Activated effector memory CD4-positive, alpha-beta T cell treated with Interleukin-2 at 50 U/mL for 16 hours (primary cell): ENCODE measurements at places on chromosomes 2 and 18.

GRCh38 chr2:203623096-203623495 lies 83.3 kb upstream of the CD28 start:
- DNase-seq: no peak

GRCh38 chr18:68843473-68844089 lies 45.7 kb downstream of the CCDC102B start:
- DNase-seq: no peak

DNA sequence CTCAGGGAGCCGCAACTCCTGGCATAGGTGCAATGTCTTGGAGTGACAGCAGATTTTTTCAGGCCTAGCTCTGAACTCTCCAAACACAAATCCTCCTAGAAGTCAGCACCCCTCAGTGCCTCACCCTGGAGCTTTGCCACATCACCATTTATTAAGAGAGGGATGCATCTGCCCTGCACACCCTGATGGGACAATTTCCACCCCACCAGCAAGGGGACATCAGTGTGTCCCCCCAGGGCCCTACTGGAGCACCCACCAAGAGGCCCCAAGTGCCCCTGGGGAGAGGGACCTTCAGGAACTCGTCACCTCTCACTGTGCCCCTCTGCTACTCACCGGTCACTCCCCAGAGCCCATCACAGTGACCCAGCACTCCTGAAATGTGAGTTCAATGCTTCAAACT lies 144.7 kb downstream of the NDUFA10 start:
- no peak for DNase-seq

DNA sequence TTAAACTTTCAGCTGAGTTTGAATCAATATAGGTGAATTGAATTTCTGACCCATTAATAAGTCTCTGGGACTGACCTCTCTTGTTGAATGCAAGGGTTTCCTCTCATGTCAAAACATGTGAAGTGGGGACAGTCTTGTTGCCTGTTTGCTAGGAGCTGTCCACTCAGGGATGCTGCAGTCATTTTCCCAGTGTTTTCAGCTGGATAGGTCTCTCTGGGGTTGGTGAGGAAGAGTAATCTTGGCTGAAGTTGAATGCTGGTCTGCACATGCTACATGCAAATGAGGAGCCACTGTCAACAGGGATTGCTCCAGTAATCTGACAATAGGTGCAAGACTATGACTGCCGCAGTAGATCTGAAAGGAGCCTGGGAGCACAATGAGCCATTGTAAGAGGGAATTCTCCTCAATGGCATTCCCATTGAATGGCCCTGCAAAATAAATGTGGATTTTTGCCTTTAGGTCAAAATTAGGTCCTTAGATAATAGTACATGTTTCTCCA lies 34.1 kb upstream of the IL1RL1 start:
- DNase-seq: no peak

GRCh38 chr2:216519154-216519762 lies 20.6 kb downstream of the RPL37A start:
- DNase-seq: no peak
